Suprapubic skin (tissue), 4 donors: ENCODE measurements at places on chromosomes 4 and X. TPM values are rescaled to one million over a fixed set of nuclear protein-coding genes. Genes with fewer than 3 reads are reported as not detected.

Gene PYURF
- total RNA-seq: 85.2 TPM

Gene CXorf49
- total RNA-seq: not detected

DNA sequence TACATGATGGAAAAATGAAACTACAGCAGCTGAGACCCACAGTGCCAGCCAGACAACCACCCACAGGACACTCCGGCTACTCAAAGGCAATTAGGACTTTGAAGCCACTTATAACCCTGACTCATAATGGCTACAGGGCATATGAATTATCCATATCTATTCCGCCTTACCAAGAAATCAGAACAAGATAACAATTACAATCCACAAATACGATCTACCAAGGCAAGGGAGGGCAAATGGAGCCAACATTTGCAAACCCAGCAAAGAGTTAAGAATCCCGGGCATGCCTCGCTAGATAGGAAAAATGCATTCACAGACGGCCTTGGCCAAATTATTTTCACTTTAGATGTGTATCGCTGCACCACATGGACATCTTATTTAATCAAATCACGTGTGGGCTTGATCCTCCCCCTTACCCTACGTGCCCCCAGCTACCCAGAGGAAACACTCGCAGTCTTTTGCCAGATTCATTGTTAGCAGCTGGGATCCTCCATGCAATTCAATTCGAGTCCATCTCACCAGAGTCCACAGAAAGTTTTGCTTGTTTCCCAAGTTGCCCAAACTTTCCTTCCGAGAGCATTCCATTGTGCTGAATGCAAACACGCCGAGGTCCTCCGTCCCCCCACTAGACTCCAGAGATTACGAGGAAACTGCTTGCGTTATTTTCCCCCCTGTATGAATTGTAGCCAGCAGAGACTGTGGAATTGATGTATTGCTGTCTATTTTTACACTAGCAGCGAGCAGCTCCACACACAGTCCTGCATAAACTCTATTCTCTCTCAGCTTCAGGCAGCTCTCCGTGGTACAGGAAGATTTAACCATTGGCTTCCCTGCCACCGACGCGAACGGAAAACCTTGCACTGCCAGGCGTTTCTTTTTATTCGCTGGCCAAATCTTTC lies 1.2 kb downstream of the PPARGC1A start:
- DNase-seq: no peak

Gene MAGEA8
- not detected for total RNA-seq

DNA sequence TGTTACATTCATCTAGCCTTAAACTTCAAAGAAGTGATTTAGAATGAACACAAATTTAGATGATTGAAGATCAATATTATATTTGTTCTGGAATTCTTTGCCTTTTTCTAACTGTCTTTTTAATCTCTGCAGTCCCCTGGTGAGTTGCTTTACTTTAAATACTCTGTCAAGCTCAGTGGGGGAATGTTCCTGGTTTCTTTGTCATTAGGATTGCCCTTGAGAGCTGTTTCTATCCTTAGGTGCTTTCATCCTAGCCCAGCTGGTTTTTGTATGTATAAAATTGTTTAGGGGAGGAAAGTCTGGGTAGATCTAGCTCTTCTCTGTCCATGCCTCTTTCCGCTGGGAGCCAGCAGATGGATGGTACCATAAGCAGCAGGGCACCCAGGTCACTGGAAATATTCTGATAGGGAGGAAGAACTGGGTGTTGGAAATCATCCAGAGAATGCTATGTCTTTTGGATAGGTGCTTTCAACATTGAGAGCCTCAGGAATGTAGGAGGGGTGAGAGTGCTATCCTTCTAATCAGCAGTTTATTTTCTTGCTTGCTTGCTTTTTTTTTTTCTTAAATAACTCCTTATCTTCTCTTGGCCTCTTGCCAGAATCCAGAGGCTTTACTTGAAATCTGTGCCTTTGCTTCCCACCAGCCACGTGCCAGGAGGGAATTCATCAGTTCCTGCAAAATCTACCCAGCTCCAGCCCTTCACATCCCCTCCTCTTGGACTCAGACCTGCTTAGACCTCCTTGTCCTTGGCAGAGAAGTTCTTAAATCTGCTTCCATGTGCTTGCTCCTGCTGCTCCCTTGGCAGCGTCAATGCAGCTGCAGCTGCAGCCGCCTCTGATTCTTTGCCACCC lies 215.3 kb upstream of the ANXA3 start:
- DNase-seq: no peak

- no peak for DNase-seq
Measured at GRCh38 chr4:126850286-126850685, 782.5 kb upstream of the INTU start.
